ENCODE measurements at places on chromosomes 1 and 21.

- ATAC-seq: no peak
These were observed 1.3 kb upstream of the RC3H1 start for GRCh38 chr1:174023440-174023839.

- ATAC-seq: no peak
These were observed 25.8 kb upstream of the KCNE1 start for GRCh38 chr21:34537838-34538237.

DNA sequence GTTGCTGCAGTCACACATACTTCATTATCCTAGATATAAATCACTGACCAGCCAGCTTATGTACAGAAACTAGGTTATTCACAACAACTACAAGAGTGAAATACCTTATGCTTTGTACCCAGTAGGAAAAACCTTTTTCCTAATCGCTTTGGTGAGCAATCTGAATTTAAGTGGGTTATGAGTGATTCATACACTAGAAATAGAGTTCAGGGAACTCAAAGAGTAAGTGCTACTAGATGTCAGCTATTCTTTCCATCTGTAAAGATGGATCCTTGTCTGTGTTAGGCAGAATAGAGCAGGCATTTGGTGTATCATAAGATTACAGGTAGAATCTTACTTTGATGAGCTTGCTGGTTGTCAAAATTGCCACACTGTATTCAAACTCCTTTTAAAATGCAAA, 101.9 kb downstream of the ZNF644 start:
- no peak for ATAC-seq

- no peak for ATAC-seq
These were observed 38.0 kb upstream of the ANGPTL7 start for GRCh38 chr1:11151114-11151513.

- peak; percentile 26 for ATAC-seq
These were observed 2.3 kb upstream of the VWA1 start for GRCh38 chr1:1432951-1433803.

DNA sequence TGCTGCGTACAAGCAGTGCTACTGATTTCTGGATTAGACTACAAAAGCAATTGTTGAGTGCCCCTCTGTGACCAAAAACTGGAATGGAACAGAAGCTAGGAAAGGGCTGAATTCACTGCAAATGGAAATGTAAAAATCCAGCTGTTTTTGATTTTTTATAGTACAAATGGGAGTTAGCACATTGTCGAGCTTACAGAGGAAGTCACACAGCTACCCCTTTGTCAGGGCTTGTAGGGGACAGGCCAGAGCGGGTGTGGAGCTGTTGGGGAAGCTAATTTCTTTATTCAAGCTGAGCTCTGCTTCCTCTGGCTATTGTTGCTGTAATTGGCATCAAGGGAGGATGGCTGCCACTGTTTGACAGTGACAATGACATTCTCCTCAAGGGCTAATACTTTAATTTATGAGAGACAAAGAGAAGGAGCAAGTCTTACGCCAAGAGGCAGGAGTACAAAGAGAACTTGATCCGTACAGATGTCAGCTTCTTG, 96.1 kb downstream of the SLC35F3 start:
- ATAC-seq: no peak

DNA sequence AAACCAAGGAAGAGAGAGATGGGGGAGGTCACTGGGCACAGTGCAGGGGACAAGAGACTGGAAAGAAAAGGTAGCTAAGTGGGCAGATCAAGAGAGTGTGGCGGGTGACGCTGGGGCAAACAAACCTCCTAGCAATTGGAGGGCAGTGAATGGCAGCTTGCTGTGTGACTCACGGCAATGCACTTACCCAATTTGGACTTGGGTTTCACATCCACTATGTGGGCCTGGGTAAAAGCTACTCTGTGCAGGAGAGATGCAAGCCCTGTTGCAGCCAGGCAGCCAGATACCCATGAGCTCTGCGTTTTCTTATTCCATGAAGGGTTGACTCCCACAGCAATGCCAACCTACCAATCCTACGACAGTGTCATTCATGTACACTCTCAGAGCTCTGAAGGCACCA, 9.5 kb downstream of the PLXNA2 start:
- no peak for ATAC-seq

GRCh38 chr1:1609822-1610485, 5.3 kb upstream of the MIB2 start:
- ATAC-seq: no peak

DNA sequence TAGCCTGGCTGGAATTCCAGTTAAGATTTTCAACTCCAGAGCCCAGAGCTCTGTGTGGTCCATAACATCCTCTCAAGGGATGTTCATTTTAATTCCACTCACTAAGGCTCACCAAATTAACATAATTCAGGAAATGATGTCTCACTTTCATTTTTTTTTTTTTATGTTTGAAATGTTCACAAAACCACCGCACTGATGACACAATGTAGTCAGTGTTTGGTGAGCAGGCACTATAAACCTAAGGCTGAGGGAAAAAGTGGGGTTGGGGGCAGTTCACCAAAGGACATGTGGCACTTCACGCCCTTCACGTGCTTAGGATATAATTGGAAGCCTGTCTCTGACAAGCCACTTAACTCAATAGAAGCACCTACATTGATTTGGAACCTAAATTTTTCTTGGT, 177.3 kb upstream of the CAMK1G start:
- ATAC-seq: no peak

DNA sequence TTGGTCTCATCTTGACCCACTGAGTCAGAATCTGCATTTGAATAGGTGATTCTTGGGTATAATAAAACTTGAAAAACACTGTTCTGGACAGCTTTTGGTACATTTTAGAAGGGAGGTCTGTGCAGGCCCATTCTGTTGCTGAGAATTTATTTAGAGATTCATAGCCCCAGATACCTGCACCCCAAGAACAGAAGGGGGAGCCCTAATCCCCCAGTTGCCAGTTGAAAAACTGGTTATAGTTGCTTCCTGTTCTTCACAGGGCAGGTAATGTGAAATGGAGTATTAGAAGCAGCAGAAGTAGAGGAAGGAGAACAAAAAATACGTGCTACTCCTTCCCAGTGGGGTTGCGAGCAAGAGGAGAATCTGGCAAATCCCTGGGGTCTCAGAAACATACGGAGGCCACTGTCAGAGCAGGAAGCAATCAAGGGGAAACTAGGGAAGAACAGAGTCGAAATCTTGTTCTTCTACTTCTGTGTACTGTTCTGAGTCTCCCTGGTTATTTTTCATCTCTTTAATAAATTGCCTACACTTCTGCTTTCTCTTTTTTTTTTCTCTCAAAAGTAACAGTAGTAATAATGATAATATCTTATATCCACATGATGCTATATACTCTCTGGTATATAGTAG, 4.6 kb upstream of the CLCA2 start:
- ATAC-seq: no peak

DNA sequence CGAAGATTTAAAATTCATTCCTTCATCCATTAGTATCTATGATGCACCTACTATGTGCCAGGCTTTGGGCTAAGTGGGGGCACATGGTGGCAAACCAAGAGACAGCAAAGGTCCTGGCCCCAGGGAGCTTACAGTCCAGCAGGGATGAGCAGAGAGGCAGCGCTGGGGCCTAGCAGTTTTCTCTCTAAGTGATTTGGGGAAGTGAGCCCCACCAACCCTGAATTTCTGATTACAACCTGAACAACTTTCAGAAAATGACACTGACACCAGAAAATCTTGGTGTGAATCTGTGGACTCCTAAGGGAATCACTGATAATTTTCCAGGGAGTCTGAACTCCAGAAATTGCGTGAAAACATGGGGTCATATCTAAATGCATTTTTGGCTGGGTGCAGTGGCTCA, 111.5 kb downstream of the CAPN8 start:
- ATAC-seq: no peak

DNA sequence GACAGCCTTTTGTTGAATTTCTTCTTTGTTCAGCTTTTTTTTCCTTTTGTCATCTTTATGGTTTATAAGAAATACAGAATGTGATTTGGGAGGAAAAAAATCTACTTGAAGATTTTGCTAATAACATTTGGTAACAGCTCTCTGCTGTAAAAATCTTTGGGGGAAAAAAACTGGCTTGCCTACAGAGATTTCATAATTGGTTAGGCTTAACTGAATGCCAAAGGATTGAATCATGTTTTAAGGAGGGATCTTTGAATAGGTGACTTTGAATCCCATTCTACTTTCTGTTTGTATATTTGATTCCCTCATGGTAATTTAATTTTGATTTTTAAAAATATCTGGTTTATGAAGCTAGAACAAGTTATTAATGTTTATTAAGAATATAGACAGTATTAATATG, 3.2 kb downstream of the BTF3L4 start:
- no peak for ATAC-seq

DNA sequence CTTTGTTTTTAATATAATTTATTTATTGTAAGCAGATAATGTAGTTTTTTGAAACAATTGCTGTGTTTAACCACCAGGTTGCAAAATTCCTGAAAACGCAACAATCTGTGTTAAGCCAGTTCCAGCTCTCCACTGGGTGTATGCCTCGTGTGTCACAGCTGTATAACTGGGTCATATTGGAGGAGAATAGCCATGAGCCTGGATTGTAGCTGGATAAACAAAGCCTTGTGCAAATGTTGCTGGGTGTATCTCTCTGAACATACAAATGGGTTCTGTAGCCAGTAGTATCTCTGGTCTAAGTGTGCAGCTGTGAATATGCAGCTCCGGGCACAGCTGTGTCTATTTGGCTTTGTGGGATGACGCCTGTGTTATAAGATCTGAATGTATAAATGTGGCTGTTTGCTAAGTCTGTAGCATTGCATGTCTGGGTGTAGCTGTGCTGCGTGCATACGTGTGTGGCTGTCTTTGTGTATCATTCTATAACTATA, 2.8 kb downstream of the TCEA3 start:
- peak; percentile 77 for ATAC-seq

DNA sequence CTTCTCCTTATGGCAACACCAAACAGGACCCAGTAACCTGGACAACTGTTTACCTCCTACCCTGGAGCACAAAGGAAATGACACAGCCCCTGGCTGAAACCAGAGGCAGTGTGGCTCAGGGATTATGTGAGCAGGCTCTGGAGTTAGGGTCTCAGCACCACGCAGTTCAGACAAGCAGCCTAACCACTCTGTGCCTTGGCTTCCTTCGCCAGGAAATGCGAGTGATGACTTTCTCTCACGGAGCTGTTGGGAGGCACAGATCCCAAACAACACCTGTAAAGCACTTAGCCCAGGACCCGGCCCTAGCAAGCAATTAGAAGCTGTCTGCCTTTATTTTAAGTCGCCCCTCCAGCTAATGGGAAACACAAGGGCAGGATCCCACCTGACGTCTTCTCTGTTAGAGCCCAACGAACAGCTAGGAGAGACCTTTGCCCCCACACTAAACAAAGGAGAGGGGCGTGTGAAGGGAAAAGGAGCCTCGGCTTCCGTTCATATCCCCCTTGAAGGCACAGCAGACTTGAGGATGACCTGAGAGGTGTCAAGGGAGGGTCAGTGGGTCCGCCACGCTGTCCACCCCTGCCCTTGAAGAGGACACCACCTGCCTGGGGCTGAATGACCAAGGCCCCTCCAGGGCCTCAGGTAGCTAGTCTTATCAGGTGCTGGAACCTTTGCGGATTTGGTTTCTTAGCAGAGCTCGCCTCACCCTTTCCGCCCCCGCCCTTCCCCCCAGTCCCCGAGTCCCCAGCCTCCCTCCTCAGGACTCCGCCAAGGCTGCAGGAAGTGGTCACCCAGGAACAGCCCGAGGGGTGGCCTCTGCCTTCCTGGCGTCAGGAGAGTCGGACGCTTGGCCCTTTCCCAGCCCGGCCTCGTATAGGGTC, 860 bp downstream of the TMEM63A start:
- peak; percentile 35 for ATAC-seq

DNA sequence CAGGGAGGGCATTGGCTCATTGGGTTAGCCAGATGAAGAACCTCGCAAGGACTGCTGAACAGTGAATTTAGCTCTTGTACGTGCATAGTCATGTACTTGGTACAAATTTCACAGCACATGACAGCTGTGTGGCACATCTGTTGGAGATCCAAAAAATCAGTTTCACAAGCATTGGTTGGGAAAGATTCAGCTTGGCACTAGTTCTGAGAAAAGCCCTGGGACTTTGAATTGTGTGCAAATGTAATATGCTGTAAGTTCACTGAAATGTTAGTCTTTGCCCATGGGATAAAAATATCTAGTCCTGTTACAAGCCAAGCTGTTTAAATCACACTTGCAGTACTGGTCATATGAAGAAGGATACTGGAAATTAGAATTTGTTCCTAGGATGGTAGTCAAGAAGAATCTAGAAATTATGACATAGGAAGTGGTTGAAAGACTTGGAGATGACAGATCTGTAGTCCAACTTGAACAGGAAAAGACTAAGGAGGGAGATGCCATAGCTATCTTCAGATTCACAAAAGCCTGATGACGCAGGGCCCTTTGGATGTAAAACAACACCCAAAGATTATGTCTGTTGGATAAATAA, 19.2 kb downstream of the LAMC2 start:
- ATAC-seq: peak; percentile 86

DNA sequence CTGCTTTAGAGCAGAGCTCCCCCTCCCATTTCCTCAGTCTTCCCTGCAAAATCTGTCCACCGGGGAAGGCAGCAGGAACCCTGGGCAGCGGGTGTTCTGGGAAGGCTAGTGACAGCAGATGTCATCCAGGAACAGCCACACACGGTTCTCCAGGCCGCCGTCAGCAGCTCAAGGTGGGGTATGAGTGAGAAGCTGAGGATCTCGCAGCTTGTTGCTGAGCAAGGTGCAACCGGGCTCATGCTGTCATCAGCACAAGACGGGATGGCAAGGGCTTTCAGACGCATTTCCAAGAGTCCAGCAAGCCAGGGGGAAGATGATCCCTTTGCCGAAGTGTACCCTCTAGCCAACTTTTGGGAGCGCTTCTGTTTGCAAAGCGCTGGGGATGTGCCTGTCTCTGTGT, 23.0 kb upstream of the SPSB1 start:
- ATAC-seq: no peak

GRCh38 chr21:33578214-33578613, 10.3 kb downstream of the DONSON start:
- ATAC-seq: no peak

- ATAC-seq: no peak
These were observed 80.9 kb upstream of the ADAMTS5 start for GRCh38 chr21:27047658-27048314.

- no peak for ATAC-seq
These were observed 90.7 kb downstream of the RPE65 start for GRCh38 chr1:68359045-68359444.

- ATAC-seq: no peak
These were observed 1.4 kb downstream of the ZNF670 start for GRCh38 chr1:247077213-247077612.

- no peak for ATAC-seq
These were observed 282.2 kb downstream of the PLPP3 start for GRCh38 chr1:56297208-56297607.

GRCh38 chr1:22117238-22117637, 25.7 kb downstream of the WNT4 start:
- ATAC-seq: no peak

DNA sequence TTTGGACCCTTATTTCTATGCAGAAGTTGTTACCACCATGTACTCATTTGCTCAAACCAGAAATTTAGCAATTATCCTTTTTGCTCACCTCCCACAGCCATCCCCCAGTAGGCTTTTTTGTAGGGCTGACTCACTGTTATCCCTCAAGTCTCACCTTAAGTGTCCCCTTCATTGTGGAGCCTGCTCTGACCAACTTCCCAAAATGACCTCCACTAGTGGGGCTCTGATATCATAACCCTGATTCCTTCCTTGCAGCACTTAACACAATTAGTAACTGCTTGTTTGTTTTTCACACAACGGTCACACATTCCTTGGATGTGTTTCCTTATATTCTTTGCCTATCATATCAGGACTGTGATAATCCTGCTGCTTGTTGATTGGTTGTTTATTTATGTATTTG, 76.7 kb downstream of the PATJ start:
- no peak for ATAC-seq

Data from gastroesophageal sphincter (tissue), 4 donors.